NCI-H2029 (cell line): ENCODE measurements at places on chromosomes 5 and 9.

- DNase-seq = no peak
Measured at GRCh38 chr5:4229414-4230292, 634.0 kb downstream of the IRX1 start.

GRCh38 chr5:150122158-150122510, 33.5 kb downstream of the PDGFRB start:
- no peak for DNase-seq

DNA sequence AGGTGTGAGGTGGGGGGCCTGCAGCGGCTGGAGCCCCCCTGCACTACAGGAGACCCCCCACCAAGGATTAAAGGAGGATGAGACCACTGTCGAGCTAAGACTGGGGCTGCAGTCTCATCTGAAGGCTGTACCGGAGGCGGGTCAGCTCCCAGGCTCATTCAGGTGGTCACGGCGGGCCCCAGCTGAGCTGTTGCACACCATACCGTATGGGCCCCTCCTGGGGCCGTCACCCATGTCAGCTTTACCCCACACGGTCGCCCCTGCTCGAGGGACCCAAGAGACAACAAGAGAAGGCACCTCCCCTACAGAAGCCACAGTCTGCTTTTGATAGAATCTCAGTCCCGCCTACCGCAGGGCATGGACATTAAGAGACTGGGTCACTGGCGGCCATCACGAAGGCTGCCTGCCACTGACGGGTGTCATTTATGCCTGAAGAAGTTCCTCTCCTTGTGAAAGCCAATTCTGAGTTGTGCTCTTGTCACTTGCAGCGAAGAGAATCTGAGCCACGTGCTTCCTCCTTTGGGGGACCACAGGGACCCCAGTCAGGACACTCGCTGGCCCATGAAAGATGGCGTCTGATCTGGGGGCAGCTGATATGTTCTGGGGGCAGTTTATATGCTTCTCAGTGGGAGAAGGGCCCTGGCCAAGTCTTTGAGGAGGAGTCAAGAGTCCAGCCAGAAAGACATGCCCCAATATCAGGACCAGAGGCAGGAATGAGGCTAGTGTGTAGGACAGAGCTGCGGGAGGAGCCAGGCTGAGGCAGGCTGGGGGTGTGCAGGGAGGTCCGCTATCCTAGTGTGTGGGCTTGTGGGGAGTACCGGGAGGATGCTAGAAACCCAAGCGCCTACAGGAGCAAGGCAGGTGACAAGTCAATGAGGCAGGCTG, 102.4 kb downstream of the ZNF354C start:
- no peak for DNase-seq

DNA sequence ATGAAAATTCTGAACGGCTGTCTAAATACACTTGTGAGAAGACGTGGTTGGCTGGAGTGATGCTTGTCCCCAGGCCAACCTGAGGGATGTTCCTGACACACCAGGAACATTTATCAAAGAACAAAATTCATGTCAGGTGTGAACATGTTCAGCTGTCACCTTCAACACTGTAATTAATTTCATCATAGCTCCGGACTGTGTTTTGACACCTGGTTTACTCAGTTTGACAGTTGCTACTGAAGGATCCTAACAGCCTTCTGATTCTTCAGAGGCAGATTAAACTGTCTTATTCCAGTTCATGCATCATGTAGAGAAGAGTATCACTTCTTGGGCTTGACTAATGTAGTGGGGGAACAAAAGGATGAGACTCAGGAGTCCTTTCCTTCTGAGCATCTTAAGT, 134.1 kb downstream of the NPR3 start:
- no peak for DNase-seq

DNA sequence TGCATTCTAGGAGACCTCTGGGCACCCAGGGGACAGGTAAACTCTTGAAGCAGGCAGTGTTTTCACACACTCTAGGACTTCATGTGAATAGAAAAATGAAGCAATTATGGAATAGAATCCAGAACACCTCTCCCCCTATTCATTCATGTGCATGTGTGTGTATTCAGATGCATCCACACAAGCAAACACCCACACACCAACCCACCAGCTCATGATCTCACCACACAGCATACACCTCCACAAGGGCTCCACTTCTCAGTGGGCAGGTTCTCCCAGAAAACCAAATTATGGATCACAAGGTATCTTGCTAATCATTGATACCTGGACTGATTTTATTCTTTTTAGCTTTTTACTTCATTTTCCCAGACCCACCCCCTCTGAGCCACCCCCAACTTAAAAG, 21.2 kb upstream of the HSD17B3 start:
- no peak for DNase-seq

DNA sequence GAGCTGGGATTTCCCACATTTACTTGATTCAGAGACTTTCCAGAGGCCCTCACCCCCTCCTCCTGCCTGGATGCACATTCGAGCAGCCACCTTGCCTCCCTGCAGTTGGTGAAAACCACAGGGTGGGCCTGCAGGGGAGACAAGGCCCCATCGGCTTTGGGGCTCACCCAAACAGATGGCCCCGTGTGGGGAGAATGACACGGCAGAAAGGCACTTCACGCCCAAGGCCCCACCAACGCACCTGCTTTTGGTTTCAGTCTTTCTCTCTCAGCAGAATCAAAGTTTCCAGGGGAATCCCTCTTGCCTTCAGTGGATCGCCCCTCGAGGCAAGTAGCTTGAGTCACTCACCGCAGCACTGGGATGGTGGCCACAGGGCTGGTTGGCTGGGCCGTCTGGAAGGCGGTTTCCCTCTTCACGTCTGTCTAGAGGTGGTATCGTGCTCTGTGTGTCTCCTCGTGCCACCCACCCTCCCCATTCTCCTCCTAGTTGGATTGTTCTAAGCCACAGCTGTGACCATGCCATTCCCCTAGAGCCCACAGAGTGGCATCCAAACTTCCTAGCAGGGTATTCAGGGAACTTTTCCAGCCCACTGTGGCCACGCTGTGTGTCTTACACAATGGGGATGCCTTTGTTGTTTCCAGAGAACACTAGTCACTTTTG, 31.8 kb downstream of the SEC61B start:
- DNase-seq = no peak

GRCh38 chr5:113489299-113489698, 1.0 kb upstream of the MCC start:
- DNase-seq = no peak

- DNase-seq = peak; percentile 65
Measured at GRCh38 chr9:100355561-100355960, 2.8 kb upstream of the TEX10 start.

DNA sequence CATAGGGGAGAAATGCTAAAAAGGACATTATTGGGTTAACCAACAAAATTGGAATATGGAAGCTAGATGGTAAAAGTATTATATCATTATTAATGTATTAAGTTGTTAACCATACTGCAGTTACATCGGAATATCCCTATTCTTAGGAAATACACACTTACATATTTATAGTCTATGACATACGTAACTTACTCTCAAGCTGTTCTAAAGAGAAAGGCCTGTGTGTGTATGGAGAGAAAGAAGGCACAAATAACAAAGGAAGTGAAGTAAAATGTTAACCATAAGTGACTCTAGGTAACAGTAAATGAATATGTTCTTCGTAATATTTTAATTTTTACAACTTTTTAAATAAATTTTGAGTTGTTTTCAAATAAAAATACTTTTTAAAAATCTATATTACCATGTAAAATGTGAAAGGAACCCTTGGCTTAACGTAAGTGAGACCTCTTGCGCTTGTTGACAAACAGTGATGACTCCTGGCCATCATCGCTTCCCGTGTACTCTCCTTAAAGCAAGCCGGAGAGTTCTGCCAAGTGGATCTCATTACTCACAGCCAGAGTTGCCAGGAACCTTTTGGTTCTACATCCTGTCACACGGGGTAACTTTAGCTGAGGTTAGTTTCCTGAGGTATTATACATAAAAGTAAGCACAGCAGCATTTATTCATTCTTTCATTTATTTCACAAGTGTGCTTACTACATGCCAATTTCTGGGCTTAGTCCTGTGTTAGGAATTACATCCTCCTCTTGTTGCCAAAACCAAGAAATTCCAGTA, 165.4 kb downstream of the EPB41L4A start:
- no peak for DNase-seq

DNA sequence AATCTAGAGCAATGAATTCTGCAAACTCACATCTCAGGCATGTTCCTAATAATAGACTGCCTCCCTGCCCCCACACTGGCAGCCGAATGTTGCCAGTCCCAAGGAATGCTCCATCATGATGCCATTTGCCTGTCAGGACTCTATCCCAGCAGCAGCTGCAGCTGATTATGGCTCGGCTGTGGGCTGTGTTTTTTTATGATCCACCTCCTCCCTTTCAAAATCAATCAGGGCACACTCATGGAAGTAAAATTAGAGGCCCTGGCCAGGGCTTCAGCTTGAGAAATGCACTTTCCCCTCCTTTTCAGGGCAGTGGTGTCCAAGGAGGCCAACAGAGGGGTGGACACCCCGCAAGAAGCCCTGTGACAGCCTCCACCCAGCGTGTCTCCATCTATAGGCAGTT, 176.7 kb upstream of the S1PR3 start:
- DNase-seq = no peak

- DNase-seq = no peak
Measured at GRCh38 chr5:67855523-67855922, 360.0 kb upstream of the PIK3R1 start.

GRCh38 chr9:125593581-125594222, 113.3 kb downstream of the MAPKAP1 start:
- no peak for DNase-seq

- DNase-seq = no peak
Measured at GRCh38 chr9:98821831-98822230, 14.4 kb downstream of the GALNT12 start.

DNA sequence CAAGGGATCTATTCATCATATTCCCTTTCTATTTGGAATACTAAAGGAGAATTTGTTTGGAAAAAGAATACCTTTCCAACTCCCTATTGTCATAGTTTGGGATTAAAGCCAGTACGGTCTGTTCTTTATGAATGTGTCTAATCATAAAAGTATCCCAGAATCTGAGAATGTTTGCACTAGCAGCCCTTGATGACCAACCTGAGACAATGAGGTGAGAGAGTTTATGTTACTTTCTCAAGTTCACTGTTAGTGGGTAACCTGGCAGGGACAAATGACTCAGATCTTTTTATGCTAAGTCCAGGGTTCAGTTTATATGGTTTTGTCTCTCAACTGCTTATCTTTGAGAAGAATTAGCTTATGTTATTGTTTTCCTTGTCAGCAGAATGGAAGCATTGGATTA, 25.3 kb upstream of the TLR4 start:
- no peak for DNase-seq

- no peak for DNase-seq
Measured at GRCh38 chr5:158414780-158415179, 555.8 kb upstream of the CLINT1 start.

- no peak for DNase-seq
Measured at GRCh38 chr5:170584003-170584402, 80.2 kb downstream of the KCNIP1 start.

GRCh38 chr9:128323791-128324190, 1.2 kb downstream of the COQ4 start:
- DNase-seq = no peak

- no peak for DNase-seq
Measured at GRCh38 chr5:43190755-43191603, 1.0 kb upstream of the NIM1K start.

DNA sequence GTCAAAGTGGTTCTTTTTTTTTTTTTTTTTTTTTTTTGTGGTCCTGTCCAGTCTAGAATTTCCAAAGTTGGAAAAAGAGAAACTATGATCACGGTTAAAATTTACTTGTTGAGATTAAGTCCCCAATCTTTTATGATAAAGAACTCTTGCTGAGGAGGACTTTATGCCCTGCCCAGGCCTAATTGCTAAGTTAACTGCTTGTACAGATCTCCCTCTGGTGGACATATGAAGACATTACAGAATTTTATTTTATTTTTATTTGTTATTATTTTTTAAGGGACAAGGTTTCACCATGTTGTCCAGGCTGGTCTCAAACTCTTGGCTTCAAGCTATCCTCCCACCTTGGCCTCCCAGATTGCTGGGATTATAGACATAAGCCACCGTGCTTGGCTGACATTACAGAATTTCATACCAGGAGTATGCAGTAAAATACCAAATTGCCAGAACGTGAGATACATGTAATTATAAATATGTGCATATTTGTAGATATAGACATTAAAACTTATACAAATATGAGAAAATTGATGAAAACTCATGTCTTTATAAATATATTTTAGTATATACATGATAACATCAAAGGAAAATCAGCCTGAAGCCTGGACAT, 91.2 kb downstream of the RFK start:
- DNase-seq = peak; percentile 42

DNA sequence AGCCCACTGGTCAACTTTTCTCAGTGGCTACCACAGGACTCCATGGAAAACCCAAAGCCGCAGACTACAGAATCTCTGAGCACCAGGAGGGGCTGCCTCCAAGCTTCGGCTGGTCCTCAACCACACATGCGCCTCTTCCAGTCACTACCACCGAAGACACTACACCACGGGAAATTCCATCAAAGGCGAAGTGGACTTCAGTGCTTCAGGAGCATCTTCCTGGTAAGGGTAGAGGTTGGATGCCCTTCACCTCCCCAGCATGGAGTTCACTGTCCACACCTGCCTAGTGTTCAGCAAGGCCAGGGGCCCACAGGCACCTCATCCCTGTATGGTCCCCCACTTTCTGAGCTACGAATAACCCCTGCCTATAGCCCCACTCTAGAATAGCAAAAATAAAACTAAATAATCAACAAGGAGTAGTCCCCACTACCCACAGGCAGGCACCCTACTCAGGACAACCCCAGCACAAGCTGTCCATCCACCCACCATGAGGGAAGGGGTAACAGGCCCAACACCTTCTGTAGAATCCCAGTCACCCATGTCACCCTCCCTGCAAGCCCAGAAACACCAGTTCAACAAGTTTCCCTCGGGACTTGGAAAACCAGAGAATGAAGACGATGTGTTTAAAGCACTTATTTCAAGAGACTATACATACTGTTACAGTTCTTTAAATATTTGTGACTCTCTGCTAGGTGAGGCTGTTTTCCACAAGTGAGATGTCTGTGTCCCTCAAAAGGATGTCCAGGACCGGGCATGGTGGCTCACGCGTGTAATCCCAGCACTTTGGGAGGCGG, 2.6 kb downstream of the VDAC1 start:
- DNase-seq = no peak

- DNase-seq = no peak
Measured at GRCh38 chr5:125446986-125447385, 700.5 kb upstream of the ZNF608 start.

DNA sequence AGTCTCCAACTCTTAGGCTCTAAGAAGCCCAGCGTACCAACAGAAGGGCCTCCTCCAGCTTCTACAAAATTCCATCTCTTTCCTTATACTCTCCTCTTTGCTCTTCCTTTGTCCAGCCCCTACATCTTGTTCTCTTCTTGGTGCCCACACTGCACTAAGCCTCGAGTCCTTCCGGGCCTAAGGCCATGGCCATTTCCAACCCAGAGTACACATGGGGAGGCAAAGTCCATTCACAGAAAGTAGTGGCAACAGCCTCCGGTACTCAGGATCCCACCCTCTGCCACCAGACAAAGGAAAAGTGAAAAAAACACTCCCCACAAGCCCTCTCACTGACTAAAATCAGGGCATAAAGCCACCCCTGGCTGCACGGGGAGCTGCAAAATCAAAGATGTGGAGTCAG, 60.3 kb downstream of the SAXO1 start:
- no peak for DNase-seq

- DNase-seq = no peak
Measured at GRCh38 chr5:168525856-168526255, 3.2 kb upstream of the FBLL1 start.
